Activated B cell treated with CpG ODN at 0.5 μM for 24 hours (primary cell): ENCODE measurements at places on chromosomes 6 and 20. TPM values are rescaled to one million over a fixed set of nuclear protein-coding genes. Genes with fewer than 3 reads are reported as not detected.

GRCh38 chr6:20234136-20234535 is 21.9 kb upstream of the MBOAT1 start:
- no peak for DNase-seq

GRCh38 chr20:13355411-13355810 is 134.3 kb downstream of the ISM1 start:
- DNase-seq = no peak

DNA sequence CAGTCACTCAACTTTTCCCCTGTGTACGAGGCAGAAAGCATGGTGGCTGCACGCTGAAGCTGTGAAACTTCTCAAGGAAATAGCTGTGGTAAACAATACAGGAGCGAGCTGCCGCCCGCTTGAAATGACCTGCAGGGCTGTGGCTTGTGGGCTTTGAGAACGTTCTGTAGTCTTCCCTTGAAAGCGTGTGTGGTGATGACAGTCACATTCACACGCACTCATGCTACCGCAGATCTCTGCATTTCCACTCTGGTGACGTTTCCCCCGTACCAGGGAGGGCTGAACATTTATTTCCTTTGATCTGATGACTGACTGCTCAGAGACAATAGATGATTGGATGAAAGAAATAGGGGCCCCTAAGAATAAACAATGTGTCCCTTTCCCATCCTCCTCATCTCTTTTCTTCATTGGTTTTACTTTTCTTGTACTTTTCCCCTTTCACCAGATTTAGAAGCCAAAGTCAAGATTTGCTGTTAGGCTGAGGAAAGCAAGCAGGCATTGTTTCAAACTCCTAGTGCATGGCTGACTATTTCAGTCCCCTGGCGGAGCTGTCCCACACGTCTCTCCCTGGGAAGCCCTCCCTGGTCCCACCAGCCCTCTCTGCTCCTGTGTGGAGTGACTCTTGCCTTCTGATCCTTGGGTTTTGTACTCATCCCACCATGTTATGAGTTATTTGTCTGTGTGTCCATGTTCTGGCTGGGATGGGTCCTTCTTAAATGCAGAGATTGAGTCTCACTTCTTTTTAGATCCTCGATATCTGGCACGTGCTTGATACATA is 3.9 kb downstream of the SYTL3 start:
- no peak for DNase-seq

- DNase-seq = no peak
Observed at GRCh38 chr6:117034971-117035370, 157.9 kb downstream of the RFX6 start.

GRCh38 chr20:46378412-46379009 is 27.9 kb downstream of the ELMO2 start:
- no peak for DNase-seq

DNA sequence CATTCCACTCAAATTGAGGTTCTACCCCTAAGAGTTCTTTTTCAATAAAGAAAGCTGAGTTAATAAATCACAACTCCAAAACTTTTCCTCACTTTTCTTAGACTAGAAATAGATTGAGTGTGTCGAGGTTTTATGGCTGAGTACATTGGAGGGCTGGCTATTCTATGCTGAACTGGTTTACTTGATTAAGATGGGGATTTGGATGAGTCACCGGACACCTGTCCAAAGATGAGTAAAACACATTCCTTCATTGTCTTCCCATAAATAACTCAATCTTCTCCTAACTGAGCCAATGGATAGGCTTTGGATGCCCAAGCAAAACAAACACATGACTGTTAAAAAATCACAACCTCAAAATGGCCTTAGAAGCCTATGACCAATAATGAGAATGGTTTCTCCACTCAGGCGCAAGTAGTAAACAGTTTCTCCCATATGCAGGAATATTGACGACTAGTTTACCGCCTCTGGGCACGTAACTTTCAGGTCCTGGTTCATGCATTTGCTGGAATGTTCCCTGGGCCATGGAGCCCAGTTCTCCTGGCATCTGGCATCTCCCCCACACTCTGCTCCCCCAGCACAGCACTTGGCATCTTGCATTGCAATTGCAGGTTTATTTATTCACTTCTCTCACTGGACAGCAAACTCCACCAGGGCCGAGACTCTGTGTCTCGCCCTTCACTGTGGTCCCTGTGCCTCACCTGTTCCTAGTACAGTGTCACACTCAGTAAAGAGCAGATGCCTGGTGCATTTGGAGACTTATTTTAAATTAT is 43.9 kb downstream of the BCAS1 start:
- DNase-seq = no peak

- no peak for DNase-seq
Observed at GRCh38 chr6:39665861-39666260, 59.3 kb downstream of the KIF6 start.

GRCh38 chr6:44267252-44267651 is 1.9 kb upstream of the NFKBIE start:
- no peak for DNase-seq

- no peak for DNase-seq
Observed at GRCh38 chr20:57001126-57001767, 265.2 kb downstream of the BMP7 start.

DNA sequence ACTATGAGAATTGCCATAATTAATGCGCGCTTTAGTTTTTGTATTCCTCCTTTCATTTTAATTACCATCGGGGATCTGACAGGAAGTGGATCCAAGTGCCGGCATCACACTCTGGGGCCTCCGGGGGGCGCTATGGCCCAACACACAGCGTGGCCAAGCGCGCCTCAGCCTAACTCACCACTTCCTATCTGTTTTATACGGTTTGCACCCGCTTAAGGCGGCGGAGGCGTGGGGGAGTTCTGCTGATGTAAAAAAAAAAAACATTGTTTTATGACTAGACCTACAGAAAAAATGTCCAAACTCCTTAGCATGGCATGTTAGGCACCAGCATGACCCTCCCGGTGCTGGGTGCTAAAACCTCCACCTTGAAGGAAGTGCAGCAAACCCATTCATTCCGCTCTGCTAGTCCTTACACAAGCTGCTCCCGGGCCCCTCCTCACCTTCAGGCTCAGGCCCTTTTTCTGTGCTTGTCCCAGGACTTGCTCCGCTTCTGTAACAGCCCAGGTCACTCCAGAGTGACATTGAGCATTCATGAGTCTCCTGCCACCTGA is 4.5 kb upstream of the EBF4 start:
- DNase-seq = no peak

DNA sequence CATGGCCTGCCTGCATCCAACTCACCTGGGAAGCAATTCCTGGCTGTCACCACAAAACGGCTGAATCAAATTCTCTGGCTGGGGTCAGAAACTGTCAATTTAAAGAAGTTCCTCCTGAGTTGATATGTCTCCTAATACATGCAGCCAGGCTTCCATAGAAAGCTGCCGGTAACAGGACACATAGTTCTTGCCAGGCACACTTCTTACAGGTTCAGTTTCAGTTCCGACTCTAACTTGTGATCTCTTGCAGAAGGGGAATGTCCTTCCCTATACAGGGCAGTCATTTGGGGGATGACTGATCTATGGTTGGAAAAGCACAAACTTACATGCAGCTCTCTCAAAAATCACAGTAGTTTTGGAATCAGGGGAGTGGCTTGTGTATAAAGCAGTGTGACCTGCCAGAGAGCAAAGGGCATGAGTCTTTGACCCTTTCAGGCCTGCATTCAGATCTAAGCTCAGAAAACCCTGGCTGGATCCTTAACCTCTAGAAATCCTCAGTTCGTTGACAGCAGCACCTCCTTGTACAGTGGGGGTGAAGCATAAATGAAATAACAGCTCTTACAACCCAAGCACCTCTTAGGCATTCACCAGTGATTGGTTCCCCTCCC is 195.6 kb downstream of the SCP2D1 start:
- DNase-seq = no peak

DNA sequence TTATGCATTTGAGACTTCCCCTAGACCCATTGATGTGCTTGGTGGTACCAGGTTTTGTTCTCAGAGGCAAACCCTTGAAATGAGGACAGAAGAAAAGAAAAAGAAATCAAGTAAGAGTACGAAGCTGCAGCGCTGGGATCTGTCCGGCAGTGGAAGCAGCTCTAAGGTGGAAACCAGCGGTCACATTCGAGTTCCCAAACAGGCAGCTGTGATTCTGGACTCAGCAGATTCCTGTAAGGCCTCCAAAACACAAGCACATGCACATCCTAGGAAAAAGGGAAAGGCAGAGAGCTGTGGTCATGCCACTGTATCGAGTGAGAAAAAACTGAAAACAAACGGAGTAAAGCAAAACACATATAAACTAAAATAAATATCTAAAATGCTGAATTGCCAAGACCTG is 4.5 kb downstream of the FAM217B start:
- no peak for DNase-seq

DNA sequence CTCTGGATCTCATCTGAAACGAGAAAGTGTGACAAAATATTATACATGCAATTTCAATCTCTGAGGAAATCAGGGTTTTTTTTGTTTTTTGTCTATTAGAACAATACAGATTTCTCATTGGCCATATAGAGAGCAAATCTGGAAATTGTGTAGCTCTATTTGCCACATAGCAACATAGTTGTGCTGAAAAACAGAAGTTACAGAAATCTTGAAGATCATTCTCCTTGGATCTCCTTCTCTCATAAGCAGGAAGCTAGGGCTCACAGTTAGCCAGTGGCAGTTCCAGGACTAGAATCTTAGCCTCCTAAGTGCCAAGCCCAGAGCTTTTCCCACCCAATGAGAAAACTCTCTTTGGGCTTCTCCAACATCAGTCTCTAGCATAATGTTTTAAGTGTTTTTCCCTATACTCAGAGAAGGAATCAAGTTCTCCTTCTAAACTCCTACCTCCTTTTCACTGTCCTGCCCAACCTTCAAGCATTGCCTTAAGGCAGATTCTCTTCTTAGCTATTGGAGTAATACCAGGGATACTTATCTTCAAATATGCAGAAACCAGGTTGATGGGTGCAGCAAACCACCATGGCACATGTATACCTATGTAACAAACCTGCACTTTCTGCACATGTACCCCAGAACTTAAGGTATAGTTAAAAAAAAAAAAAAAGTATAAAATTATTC is 211.6 kb downstream of the ALDH8A1 start:
- no peak for DNase-seq

DNA sequence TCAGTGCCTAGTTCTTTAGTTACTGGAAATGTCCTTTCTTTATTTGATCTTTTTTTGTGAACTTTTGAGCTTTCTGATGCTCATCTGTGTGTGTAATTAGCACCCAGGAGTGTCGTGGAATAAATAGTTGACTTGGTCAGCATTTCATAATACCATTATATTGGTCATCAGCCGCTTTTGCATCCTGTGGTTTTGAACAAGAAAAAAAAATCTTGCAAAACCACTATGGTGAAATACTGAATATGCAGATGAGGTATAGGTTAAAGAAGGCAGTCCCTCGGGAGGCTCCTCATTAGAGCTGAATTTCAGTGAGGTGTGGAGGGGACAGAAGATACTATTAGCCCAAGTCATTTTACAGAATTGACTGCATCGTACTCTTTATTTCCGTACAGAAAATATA is 90.1 kb downstream of the FOXO3 start:
- no peak for DNase-seq

DNA sequence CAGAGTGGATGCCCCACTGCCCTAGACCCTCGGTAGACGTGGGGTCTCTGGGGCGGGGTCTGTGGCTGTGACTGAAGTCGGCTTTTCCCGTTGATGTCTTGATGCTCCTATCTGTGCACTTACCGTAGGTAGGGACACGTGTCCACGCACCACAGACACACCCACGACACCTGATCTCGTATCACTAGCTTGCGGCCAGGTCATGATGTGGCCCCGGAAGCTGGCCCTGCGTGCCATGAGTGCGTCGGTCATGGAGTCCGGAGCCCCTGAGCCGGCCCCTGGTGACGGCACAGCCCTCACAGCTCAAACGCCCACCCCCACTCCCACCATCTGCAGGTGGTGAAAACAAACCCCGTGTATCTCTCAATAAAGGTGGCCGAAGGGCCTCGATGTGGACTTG is 33.9 kb upstream of the MRGBP start:
- no peak for DNase-seq

- no peak for DNase-seq
Observed at GRCh38 chr6:32713241-32713640, 27.9 kb upstream of the HLA-DQA2 start.

DNA sequence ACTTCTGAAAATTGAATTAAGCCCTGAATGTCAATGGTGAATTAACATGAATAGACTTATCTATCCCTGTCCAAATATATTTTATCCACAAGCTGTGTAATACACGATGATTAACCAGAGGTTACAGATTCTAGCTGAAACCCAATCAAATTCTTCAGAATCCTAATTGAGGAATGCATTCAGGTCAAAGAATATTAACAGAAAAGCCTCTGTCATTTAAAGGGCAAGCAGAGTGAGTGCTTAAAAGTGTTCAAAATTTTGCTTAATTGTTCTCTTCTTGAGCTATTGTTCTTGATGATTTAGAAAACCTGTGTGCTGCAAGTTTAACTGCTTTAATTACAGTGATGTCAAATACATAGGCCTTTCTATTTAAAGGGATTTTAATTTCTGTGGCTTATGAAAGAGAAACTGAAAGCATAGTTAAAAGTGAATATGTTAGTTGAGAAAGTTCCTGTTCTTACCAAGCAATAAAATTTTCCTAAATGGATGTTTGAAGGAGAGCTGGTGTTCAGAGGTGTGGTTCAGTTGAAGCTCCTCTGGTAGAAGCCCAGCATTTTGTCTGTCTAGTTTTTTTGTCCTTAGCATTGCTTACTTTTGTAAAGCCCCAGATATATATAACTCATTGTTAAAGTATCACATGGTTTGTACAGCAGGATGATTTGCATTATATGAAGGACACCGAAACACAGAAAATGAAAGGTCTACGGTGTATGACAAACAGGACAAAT is 466.3 kb upstream of the PLCB4 start:
- no peak for DNase-seq

- DNase-seq = no peak
Observed at GRCh38 chr6:45148278-45148677, 179.9 kb upstream of the RUNX2 start.

DNA sequence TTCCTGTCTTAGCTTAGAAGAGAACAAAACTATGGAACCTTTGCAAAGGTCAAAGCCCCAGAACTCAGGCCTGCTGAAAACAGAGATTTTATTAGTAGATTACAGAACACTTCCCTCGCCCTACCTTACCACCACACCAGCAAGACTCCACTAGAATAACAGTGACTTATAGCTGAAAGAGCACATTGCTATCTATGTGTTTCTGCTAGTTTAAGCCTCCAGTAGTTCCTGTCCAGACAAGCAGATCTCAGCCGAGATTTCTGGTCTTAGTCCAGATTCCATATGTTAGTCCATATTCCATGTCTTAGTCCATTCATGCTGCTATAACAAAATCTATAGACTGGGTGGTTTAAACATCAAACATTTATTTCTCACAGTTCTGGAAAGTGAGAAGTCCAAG is 412.3 kb upstream of the ID4 start:
- DNase-seq = no peak

Gene MAP3K5
- 21.6 and 24.4 TPM in 2 replicates for total RNA-seq

Gene HLA-DQA1
- total RNA-seq = 628 and 664 TPM in 2 replicates

Gene PLA2G7
- total RNA-seq = 0.38 and 0.51 TPM in 2 replicates

Gene CST7
- 0.86 and 1.0 TPM in 2 replicates for total RNA-seq

Gene CLIC1
- 374 and 397 TPM in 2 replicates for total RNA-seq
